OCI-M1 (cell line): ENCODE measurements at places on chromosomes 4 and X.
A peak's percentile ranks its signal among the peaks of the same experiment; 100 is the strongest.

DNA sequence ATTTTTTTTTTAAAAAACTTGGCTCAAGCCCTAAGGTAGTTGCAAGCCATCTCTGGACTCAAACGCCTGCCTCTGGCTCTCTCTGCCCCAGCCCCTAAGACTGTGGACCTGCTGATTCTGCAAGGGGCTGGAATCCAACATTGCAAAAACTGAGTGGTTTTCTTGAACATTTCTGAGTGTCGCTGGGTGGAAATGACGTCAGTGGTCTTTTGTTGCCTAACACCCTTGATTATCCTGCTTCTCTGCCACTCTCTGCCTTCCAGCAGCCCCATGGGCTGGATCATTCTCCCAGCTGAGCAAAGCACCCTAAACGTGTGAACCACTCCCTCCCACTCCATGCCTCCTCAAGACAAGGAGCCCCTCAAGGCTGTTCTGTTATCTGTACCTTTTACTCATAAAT, 16.6 kb downstream of the BST1 start:
- no peak for DNase-seq

GRCh38 chr4:78704981-78705683, 71.0 kb upstream of the BMP2K start:
- peak; percentile 57 for DNase-seq

DNA sequence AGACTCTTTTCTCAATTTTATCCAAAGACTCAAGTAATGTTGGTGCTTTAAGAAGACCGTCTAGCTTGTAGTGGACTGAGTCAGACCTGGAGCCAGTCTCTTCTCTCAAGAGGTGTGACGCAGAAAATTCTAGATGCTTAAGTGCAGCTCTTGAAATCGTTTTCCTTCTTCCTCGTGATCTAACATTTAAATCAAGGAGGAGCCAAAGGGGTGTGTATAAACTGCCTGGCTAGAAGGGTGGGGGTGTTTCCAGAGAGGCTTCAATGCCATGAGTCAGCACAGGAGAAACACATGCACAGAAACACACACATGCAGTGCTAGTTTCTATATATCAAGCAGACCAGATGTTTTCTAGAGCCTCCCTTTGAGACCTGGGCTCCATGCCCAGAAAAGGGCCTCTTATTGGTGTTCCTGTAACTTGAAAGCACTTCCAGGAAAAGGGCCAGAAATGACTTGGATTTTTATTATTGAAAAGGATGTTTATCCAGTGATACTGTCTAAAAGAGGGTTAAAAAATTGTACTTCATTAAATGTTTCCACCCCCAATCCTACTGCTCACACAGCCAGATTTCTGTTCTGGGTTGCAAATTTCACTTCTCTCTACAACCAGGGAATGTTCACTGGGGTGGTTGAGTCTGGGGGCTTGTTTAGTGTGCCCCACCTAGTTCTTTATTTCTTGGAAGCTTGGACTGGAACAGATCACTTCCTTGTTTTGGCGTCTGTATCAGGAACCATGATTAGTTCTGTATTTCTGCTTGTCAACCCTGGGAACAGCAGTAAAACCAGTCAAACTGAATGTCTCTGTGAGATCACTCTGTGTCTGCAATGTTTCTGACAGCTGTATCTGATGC, at the start of gene CLIC2:
Gene CLIC2, minus strand, starts transcription at position 129 of the 851 bp plus-strand sequence. CDS start 187 bp downstream, outside the sequence.
- DNase-seq = peak; percentile 95

DNA sequence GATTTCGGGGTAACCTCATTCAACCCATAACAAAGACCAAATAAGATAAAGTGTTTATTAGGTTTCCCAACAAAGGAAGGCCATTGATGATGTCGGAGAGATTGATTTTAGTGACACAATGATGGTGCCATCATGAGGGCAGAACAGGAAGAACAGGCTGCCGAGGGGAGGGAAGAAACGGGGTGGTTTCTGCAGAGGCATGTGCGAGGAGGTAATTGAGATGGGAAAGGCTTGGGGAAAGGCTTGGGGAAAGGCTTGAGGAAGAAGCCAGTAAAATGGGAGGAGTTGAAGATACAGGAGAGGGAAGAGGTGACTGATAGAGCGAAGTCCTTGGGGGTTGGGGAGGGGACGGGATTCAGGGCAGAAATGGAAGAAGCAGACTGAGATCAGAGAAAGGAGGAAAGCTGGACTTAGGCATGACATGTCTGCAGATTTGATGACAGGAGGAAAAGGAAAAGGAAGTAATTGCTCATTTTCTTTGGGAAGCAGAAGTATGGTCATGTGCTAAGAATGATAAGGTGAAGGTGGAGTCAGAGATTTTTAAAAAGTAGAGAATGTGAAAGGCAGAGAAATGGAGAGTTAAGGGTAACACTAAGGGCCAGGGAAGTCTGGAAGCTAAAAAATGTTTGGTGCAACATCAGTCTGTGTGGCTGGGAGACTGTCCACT, 6.0 kb downstream of the HPSE start:
- DNase-seq = peak; percentile 44

DNA sequence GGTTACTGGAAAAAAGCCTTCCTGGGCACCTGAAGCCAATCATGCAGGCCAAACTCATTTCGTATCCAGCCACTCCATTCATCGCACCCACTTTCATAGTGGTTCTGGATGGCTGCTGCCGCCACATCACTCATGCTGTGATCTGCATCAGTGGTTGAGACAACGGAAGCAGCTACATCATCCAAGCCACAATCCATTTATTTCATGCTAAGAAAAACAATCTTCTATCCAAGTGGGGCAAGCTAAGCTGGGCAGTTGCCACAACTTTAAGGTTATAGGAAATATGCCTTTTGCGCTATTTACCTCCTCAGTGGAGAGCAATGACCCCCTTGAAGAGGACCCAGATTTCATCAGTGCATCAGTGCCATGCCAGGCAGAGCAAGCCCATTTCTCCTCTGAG, 124.6 kb downstream of the GRIA3 start:
- DNase-seq = no peak

- no peak for DNase-seq
Observed at GRCh38 chr4:92099861-92100260, 203.9 kb upstream of the GRID2 start.

DNA sequence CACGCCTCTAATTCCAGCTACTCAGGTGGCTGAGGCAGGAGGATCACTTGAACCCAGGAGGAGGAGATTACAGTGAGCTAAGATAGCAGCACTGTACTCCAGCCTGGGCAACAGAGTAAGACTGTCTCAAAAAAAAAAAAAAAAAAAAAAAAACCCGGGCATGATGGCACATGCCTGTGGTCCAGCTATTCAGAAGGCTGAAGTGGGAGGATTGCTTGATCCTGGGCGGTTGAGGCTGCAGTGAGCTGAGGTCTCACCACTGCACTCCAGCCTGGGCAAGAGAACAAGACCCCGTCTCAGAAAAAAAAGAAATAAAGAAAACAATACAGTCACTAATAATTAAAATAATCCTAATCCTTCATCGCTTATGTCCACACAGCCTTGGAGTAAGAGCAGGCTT, 68.1 kb downstream of the APBB2 start:
- DNase-seq = no peak

DNA sequence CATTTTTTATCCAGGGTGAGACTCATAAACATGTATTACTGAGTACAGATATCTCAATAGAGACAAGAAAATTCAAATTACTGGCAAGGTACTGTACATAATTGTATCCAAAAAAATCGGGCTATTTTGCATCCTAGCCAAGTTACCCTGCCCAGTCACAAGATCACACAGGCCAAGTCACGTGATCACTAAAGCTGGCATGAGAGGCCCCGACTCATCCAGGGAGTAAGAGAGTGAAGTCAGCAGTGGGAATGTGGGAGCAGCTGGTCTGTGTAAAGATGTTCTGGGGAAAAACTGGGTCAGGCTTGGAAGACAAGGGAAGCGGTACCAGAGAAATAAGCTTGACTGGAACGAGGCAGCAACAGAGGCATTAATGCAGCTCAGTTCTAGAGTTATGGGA, 119.3 kb upstream of the STS start:
- DNase-seq = no peak

- DNase-seq = peak; percentile 24
Observed at GRCh38 chr4:38154681-38155588, 194.7 kb downstream of the PTTG2 start.

- DNase-seq = no peak
Observed at GRCh38 chrX:10555846-10556245, 64.5 kb downstream of the MID1 start.

GRCh38 chrX:128287693-128288092, 235.5 kb upstream of the ACTRT1 start:
- peak; percentile 0 for DNase-seq

DNA sequence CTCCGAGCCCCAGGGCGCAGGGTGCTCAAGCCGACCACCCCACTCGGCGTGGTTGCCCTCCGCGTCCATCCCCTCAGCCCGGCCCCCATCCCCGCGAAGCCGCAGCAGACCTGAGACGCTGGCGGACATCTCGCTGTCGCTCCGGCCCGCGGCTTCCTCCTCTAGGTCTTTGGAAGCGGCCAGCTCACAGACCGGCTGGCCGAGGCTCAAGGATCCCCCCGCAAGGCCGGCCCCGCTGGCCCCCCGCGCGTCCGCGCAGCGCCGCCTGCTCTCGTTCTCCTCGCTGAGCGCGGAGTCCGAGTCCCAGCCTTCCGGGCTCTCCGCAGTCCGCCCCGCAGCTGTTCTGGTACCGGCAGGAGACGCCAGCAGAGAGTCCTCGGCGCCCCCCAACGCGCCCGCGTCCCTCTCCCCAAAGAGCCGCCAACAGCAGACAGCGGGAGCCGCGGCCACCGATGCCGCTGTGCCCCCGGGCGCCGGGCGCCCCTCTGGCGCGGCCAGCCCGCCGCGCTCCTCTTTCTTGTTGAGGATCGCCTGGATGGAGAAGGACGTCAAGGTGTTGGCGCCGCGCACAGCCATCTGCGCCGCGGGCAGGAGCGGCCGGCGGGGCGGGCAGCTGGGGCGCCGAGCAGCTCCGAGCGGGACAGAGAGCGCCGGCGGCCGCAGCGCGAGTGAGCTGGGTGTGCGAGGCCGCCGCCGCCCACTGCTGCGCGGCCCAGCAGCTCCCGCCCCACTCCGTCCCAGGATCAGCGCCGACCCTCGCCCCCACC, at the start of gene NKX3-2:
Gene NKX3-2, minus strand, starts transcription at position 670 of the 767 bp plus-strand sequence. Its CDS starts 94 bp downstream, at position 576.
- peak; percentile 23 for DNase-seq

GRCh38 chrX:38923451-38923969, 122.3 kb downstream of the MID1IP1 start:
- DNase-seq = no peak

GRCh38 chr4:147772056-147772455, 40.2 kb downstream of the ARHGAP10 start:
- DNase-seq = no peak

GRCh38 chr4:38759113-38759789, 23.5 kb downstream of the TLR10 start:
- DNase-seq = peak; percentile 81

DNA sequence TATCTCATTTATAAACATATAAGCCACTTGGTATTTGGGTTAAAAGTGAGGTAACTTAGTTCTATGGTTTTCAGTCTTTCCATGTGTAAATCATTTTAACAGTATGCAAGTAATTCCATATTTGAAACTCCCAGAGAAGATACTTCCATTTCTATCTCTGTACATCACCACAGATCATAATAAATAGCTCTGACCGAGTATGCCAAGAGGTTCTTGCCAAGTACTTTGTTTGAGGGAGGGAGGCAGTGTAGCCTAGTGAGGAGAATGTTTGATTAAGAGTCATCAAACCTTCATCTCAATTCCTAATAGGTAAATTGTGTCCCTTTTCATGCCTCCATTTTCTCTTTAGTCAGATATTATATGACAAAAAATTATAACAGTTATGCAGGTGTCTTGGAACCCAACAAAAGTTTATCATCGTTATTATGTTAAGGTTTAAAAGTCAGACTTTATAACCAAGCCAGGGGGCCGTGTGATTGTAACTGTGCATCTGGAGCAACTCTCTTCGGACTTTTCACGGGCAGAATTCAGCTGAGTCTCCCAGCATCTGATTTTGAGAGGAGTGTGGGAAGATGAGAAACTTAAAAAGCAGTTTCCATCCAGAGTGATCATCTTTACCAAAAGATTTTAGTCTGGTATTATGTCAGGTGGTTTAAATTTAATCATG, 123.8 kb downstream of the ANK2 start:
- no peak for DNase-seq

- no peak for DNase-seq
Observed at GRCh38 chr4:24655971-24656370, 71.6 kb upstream of the DHX15 start.

- DNase-seq = no peak
Observed at GRCh38 chr4:128879283-128879682, 69.8 kb downstream of the JADE1 start.

GRCh38 chr4:784401-785331, 41.3 kb downstream of the CPLX1 start:
- no peak for DNase-seq

- DNase-seq = peak; percentile 28
Observed at GRCh38 chr4:95426455-95426854, 122.3 kb downstream of the UNC5C start.

DNA sequence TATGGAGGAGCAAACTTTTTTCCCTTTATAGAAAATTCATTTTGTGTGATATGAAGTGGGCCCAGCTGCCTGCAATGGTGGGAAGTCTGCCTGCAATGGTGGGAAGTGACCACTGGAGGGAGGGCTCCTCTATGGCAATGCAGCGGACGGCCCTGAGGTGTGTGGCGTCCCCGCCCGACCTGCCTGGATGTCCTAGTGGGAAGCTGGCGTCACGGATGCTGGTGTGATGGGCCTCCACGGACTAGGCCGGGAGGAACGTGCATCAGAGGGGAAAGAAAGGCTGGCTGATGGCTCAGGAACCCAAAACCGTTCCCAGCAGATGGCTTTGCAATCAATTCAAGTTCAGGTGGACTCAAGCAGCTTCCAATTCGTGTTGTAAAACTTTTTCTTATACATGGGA, 177.9 kb downstream of the AFAP1 start:
- DNase-seq = peak; percentile 48

GRCh38 chrX:141469469-141469868, 115.1 kb downstream of the SPANXA1 start:
- no peak for DNase-seq

GRCh38 chr4:145773581-145774234, 93.8 kb downstream of the C4orf51 start:
- DNase-seq = no peak

DNA sequence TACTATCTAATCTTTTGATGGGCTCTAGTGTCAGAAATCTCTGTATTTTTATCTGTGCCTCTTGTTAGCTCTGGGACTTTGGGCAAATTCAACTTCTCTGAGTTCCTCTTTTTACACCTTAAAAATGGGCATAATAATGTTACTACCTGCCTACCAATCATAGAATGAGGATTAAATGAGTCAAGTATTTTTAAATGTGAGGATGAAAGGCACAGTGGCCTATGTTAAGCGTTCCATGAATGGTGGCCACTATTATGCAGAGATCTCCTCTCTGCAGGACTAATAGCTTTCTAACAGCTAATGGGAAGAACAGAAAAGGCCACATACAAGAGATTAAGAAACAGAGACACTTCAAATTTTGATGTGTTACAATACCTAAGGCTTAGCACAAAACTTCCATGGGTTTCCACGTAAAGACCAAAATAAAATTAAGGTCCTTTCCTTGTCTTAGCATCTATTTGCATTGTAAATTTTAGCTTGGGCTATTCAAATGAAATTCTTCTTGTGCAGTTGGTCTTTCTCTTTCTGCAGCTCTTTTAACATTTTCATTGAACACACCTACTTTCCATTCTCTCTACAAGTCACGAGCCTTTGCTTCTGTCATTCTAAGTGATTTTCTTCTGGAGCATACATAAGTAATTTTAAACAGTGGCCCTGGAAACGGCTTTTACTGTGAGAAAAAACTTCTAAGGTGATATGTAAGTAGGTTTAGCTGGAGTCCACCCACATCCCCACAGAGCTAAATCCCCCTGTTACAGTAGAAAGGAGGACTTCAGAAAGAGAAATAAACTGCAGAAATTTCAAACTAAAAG, 117.9 kb upstream of the MED14 start:
- no peak for DNase-seq
